ENCODE measurements at places on chromosomes 1 and 21.
A peak's percentile ranks its signal among the peaks of the same experiment; 100 is the strongest.

- peak; percentile 55 for DNase-seq
Measured at GRCh38 chr1:209585672-209586071, 2.2 kb downstream of the CAMK1G start.

- DNase-seq = no peak
Measured at GRCh38 chr1:210691039-210691610, 362.4 kb downstream of the HHAT start.

- no peak for DNase-seq
Measured at GRCh38 chr1:24702511-24703293, 42.5 kb upstream of the CLIC4 start.

GRCh38 chr1:69993810-69994209, 211.6 kb downstream of the LRRC40 start:
- DNase-seq = no peak

GRCh38 chr1:205610036-205610435, 21.8 kb downstream of the ELK4 start:
- no peak for DNase-seq

DNA sequence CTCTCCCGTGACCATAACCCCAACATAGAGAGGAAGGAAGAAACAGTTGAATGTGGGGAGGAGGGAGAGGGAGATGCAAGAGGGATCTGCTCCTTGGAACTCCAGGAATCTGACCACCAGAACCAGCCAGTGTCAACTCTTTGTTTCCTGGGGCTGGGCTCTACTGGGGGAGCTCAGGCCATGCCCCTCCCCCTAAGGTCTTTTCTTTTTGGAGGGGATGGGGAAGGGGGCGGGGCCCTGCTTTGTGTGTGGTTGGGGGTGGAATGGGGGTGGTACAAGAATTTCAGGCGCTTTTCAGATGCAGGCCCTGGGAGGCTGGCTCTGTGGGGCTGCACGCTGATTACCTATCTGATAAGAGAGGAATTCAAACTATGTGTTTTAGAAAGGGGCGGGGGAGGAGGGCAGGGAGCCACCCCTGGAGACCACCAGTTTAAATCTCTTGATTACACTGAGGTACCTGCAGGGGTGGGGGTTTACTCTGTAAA, 8.3 kb downstream of the LIN28A start:
- DNase-seq = no peak

- no peak for DNase-seq
Measured at GRCh38 chr1:2840036-2840809, 38.7 kb upstream of the TTC34 start.

DNA sequence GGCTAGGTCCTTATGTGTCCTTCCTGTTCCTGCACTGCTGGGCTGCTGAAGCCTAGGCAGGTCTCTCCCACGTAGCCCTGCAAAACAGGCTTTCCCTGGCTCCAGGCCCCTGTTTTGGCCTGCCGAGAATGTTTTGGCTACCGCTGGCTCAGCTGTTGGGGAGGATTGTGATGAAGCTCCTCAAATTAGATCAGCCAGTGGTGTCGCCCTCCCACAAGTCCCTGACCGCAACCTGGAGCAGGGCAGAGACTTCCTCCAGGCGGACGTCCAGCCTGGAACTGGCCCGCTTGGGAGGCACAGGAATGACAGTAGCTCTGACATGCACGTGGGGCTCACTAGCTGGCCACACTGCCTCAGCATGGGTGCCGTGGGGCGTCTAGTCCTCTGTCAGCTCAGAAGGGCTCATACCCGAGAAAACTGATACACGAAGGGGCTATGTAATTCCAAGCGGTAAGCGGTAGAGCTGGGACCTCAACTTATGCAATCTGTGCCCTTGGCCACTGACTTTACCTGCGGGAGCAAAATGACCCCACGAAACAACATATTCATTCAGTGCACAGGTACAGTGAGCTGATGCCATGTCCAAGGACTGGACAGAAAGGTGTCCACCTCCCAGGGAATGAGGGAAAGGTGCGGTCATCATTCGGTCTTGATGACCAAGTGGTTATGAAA, 26.6 kb downstream of the DHRS3 start:
- peak; percentile 77 for DNase-seq

GRCh38 chr1:117556976-117557375, 48.9 kb upstream of the TENT5C start:
- no peak for DNase-seq

GRCh38 chr1:77095236-77095635, 124.0 kb downstream of the PIGK start:
- no peak for DNase-seq

GRCh38 chr1:35590476-35591040, 17.4 kb downstream of the TFAP2E start:
- DNase-seq = no peak

- no peak for DNase-seq
Measured at GRCh38 chr1:153356392-153357075, 1.1 kb upstream of the S100A9 start.

- DNase-seq = peak; percentile 51
Measured at GRCh38 chr1:233613252-233614172, at the start of gene KCNK1. TSS of gene KCNK1 (plus strand) at chr1:233614106. CDS start at chr1:233614172, 66 bp downstream.

DNA sequence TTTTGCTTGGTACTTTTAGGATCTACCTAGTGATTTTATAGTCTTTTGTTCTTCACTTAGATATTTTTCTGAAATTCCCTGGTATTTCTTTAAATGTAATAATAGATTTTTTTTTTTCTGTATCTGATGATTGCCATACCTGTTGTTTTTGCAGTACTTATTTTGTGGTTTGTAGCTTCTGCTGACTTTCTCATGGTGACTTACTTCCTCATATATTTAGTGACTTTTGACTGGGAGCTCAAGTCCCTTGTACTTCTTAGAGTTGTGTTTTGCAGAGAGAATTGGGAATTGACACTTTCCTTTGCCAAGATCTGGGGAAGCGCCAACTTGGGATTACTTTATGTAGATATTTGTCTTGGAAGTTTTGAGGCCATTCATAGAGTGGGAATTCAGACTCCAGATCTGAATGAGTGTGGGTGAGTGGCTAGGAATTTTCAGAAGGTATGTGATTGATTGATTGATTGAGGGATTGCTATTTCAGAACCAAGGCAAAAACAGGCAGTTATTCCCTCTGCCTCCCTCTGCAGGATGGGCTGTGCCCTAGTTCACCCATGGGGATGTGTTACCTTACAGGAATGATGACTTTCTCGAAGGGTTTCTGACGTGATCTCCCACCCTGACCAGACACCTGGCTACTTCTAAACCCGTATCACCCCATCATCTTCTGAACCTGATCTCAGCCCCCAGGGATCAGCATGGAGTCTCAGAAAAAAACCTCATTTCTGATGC, 219.5 kb downstream of the URB2 start:
- DNase-seq = no peak

GRCh38 chr1:165364568-165365133, 8.1 kb upstream of the LMX1A start:
- peak; percentile 39 for DNase-seq

GRCh38 chr21:33035147-33035546, 9.4 kb downstream of the OLIG2 start:
- DNase-seq = no peak

DNA sequence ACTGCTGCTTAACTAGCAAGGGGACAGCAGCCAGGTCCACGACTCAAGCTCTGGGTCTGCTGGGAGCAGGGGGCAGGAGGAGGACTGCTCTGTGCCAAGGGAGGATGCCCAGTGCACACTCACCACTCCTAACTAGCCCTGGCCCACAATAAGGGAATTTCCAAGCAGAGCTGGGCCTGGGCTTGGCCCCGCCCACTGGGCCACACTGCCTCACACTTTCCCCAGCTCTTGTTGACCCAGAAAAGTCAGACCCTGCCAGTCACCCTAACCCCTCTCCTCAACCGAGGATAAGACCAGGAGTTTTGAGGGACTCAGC, 18.7 kb downstream of the SLC9A1 start:
- DNase-seq = no peak

DNA sequence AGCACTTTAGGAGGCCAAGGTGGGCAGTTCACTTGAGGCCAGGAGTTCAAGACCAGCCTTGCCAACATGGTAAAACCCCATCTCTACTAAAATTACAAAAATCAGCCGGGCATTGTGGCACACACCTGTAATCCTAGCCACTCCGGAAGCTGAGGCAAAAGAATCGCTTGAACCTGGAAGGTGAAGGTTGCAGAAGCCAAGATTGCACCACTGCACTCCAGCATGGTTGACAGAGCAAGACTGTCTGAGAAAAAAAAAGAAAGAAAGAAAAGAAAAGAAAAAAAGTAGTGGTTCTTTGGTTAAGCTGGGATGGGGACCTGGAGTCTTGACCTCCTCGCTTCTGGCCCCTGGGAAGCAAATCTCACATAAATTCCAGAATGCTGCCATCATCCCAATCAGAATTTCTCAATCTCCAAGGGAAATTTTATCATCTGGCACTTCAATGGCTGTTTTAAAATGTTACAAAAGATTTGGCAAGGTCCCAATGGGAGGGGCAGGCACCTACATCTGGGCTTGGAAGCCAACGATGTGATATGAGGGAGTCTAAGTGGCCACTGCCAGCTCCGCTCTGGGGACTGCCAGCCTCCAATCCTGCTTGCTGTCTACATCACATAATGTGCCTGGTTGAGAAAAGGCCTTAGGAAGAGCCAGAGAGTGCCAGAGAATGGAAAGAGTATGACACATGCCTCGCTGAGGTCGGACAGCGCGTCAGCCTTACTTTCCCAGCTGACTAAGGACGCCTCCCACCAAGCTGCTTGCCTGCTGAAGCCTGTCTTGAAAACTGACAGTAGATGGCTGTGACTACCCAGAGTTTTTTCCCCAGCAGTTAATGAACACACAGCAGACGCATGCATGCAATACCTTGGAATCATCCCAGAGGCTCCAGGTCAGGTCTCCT, 42.1 kb upstream of the SRP9 start:
- peak; percentile 68 for DNase-seq

Measured in left ventricle myocardium inferior (tissue), 1 donor.